CD4-positive, alpha-beta T cell treated with Interleukin-4 for 4 hours (primary cell): ENCODE measurements at places on chromosomes 4 and X.

GRCh38 chrX:142149919-142150318, 55.2 kb downstream of the MAGEC2 start:
- DNase-seq: no peak

DNA sequence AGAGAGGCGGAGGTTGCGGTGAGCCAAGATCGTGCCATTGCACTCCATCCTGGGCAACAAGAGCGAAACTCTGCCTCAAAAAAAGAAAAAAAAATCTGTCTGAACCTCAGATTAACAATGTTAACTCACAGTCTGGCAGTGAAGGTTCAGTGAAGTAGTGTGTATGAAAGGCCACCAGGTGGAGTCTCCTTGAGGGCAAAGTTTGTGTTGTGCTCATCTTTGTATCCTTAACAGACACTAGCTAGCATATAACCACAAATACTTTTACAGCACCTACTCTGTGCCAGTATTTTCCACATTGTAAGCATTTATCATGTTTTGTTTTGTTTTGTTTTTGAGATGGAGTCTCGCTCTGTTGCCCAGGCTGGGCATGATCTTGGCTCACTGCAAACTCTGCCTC, 46.0 kb upstream of the MGST2 start:
- DNase-seq: no peak

DNA sequence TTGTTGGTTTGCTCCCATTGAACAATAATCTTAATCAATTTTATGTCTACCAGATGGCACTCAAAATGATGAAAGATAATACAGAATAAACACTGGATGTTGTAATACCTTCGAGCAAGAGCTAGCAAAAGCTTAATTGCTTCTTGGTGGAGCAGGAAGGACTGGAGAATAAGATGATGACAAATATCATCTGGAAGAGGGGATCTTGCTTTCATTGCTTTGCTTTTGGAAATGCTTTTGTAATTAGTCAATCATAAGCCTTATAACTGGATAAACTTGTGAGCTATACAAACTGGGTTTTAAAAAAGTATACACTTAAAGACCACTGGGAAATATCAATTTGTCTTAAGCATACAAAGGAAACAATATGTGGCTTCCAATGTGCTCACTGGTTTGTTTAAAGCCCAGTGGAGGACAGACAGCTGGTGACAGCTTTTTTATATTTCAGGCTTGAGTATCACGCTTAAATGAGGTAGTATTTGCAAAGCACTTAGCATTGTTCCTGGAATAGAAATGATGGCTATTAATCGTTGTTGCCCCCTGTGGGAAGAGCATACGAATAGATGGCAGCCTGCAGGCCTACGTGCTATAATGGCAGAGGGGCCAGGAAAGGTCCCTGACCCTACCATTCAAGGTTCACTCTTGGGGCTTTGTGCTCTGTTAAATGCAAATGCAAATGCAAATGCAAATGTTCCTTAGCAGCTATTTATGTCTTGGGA, 61.2 kb downstream of the TMEM150C start:
- no peak for DNase-seq

DNA sequence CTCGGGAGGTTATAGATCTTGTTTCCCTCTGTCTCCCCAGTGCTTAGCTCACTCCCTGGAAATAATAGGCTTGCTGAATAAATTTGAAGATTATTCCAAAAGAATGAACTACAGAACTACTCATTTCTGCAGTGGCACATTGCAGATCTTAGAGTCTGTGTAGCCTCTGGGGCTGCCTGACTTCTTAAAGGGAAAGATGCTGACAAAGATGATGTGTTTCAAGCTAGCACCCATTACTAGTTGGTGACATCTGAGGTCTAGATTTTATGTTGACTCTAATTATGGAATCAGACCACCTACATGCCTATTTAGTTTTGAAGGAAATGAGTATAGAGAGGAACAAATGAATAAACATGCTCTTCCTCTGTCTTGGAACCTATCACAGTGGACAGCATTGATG, 123.7 kb upstream of the KCNIP4 start:
- DNase-seq: no peak

GRCh38 chr4:76634220-76634619, 199.2 kb downstream of the SHROOM3 start:
- no peak for DNase-seq

- DNase-seq: no peak
Measured at GRCh38 chr4:139734201-139734874, 68.7 kb downstream of the MGST2 start.

GRCh38 chr4:45646885-45647590, 476.8 kb downstream of the GABRG1 start:
- no peak for DNase-seq

- no peak for DNase-seq
Measured at GRCh38 chrX:101398694-101399093, 7.9 kb downstream of the RPL36A start.

GRCh38 chrX:134365904-134366303, 94.1 kb upstream of the HPRT1 start:
- no peak for DNase-seq

DNA sequence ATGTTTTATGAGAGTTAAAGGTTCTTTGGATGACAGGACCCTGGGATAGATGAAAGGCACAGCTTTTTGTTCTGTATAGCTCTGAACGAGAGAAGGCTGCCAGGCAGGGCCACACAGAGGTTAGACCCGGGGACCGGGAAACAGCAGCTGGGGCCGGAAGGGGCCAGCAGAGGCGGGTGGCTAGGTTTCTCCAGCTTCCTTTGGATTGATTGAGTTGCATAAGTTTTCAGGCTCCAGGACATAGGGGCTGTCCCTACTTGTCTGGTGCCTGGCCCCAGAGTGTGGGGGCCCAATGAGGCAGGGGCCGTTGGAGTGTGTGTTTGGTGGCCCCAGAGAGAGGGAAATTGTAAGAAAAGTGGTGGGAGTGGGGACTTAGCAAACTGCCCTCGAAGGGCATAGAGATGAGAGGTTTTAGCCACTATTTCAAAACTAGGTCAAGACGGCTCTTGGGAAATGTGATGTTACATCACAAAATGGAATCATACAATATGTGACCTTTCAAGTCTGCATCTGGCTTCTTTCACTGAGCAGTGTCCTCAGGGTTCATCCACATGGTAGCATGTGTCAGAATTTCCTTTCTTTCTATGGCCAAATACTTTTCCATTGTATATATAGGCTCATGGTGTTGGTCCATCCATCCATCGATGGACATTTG, 3.7 kb downstream of the ZFP92 start:
- no peak for DNase-seq
